Stimulated activated CD8-positive, alpha-beta memory T cell treated with anti-CD3 and anti-CD28 coated beads, Interleukin-4, amount 100 ng/mL, for 1 hour (primary cell): ENCODE measurements at places on chromosomes 3 and 15.

GRCh38 chr3:119098003-119098402 is 48.0 kb upstream of the TEX55 start:
- no peak for DNase-seq

GRCh38 chr3:142910280-142910679 is 21.4 kb upstream of the PCOLCE2 start:
- no peak for DNase-seq

GRCh38 chr3:141878326-141878725 is 1.9 kb downstream of the ATP1B3 start:
- DNase-seq = no peak

GRCh38 chr15:99925661-99926461 is 192.6 kb upstream of the LYSMD4 start:
- peak; percentile 59 for DNase-seq

- no peak for DNase-seq
These were observed 58.0 kb downstream of the MCF2L2 start for GRCh38 chr3:183370391-183370790.

DNA sequence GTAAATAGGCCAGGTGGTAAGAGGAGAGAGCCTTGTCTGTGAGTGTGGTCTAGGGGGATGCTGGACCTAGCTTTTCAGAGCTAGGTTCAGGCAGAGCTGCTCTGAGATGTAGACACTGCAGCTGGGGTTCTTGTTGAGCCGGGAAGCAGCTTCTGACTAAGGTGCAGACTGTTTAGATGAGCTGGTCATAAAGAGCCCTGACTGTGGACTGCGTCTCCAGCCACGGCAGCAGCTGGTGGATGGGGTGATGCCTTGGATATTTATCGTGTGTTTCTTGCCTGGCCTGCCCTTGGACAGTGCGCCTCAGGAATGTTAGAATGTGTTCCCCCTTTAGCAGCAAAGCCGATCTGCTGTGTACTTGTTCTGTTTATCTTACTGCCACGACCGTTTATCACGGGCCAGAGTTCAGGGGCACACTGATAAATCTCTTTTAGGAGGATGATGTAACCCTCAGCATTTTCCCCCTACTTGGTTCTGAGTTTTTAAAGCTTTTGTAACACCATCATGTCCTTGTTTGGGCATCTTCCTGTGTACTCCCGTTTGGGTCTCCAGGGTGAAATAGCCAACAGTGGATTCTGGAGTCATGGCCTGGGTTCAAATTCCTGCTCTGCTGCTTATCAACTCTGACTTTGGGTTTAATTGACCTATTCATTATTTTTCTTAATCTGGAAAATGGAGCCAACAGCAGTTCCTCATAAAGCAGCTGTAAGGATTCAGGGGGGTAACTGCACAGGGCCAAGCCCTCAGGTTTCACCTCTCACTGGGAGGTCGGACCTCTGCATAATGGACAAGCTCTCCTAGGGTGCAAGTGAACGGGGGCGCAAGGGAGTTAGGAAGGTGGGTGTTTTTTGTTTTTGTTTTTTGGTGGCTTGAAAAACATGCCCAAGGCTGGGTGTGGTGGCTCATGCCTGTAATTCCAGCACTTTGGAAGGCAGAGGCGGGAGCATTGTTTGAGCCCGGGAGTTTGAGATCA is 51.4 kb downstream of the FLNB start:
- DNase-seq = no peak

DNA sequence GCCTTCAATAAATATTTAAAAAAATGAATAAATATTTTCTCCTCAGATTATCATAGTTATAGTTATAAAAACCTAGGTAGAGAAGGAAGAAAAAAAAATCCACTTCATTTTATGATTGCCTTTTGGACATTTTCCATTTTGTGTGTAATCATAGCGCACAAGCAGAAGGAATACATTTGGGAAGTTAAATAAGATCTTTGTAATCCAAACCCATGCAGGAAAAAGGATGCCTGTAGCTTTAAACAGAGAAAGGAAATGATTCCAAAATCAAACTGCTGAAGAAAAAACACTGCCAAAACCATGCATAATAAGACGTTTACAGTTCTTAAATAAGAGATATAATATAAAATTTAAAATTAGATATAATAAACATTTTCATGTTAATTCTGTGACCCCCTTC is 7.4 kb upstream of the CCDC54 start:
- DNase-seq = no peak

GRCh38 chr3:147705651-147706051 is 296.5 kb downstream of the ZIC1 start:
- no peak for DNase-seq

GRCh38 chr3:127065561-127066290 is 82.8 kb downstream of the PLXNA1 start:
- DNase-seq = no peak

GRCh38 chr3:10292505-10293419 is at the start of gene GHRL:
Gene GHRL, minus strand, starts transcription at chr3:10292947. Its CDS starts 2,767 bp downstream, at chr3:10290180.
- no peak for DNase-seq

DNA sequence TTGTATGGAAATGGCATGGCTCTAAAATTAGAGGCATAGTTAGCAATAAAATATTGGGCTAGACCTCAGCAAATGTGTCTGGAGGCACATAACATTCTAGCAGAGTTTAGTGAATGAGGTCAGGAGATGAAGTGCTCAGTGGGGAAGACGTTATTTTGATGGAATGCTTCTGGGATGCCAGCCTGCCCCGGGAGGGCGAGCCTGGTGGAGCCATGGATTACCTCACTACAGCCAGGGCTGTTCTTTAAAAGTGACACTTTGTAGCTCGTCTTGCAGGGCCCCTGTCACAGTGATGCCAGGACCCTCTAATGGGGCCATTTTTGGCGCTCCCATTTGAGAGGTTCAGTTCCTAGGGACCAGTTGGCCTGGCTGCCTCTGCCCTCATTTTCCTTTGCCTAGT is 48.5 kb downstream of the PXYLP1 start:
- no peak for DNase-seq

GRCh38 chr15:70559265-70560239 is 203.8 kb downstream of the UACA start:
- DNase-seq = peak; percentile 21

- DNase-seq = no peak
These were observed 2.5 kb downstream of the SHF start for GRCh38 chr15:45185069-45185779.

DNA sequence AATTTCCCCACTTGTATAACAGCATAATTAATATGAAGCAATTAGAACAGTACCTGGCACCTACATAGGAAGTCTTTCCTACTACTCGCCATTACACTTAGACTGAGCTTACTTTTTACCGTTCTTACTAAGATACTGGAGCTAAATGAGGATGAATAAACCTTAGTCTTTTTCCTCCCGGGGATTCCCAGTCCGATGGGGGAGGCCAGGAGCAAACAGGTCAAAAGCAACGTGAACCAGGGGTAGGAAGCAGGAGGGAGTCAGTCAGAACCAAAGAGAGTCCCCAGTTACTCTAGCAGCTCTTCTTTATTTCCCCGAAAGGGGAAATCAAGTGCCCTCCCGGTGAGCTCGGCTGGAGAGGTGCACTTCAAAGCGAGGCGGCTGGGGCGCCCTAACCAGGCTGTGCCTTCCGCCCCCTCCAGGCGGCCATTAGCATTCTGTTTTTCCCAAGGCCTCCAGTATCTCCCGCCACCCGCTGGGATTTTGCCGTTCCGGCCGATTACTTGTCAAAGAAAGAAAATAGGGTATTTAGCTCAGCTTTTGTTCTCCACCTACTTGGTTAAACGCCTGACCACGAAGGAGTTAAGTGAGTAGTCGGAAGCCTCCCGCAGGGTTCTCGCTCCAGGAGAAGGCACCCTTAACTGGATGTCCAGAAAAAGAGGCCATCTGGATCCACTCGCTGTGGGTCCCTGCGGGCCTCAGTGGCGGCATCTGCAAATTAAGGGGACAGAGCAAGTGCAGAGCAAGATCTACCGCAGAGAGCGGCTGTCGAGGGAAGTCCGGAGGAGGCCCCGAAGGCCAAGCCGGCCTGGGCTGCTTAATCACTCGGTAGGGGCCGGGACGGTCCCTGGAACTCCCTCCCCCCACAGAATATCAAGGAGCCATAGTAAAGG is 6.3 kb upstream of the EOMES start:
- no peak for DNase-seq

DNA sequence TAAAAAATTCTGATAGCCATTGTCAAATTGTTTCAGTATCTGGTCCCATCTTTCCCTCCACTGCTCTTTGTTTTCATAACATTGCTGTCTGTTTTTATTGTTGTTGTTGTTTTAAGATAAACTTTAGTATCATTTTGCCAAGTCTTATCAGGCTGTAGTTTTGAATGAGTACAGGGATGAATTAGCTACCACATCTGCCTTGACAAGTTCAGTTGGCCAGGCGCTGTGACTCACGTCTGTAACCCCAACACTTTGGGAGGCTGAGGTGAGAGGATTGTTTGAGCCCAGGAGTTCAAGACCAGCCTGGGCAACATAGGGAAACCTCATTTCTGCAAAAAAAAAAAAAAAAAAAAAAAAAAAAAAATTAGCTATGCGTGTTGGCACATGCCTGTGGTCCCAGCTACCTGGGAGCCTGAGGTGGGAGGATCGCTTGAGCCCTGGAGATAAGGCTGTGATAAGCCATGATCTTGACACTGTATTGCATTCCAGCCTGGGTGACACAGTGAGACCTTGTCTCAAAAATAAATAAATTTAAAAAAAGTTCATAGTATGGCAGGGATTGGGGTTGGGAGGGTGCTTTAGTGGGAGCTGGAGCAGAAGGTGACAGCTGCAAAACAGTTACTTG is 8.3 kb upstream of the ANKDD1A start:
- no peak for DNase-seq

DNA sequence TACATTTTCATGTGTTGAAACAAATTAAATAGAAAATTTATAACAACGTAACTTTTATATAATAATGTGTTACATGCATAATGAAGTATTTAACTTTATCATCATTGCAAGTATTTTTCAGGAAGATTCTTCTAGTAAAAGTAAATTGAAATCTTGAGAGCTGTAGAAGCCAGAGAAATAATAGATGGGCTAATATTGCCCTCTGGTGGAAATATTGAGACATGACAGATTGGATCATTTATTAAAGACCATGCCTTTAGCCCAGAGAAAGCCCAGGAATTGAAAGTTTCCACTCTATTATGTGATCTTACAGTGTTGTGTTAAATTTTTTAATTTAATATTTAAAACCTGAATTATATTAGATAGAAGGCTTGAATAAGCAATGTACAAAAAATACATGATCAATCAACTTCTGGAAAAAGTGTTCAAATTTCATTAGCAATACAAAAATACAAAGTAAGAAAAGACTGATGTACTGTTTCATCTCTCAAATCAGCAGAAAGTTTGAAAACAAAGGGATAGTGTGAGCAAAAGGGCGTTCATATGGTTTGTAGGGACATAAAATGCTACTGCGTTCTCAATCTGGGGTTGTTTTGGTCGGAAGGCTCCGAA is 52.7 kb upstream of the SPTSSB start:
- DNase-seq = no peak

- no peak for DNase-seq
These were observed 241.8 kb downstream of the ARRDC4 start for GRCh38 chr15:98202256-98202655.

DNA sequence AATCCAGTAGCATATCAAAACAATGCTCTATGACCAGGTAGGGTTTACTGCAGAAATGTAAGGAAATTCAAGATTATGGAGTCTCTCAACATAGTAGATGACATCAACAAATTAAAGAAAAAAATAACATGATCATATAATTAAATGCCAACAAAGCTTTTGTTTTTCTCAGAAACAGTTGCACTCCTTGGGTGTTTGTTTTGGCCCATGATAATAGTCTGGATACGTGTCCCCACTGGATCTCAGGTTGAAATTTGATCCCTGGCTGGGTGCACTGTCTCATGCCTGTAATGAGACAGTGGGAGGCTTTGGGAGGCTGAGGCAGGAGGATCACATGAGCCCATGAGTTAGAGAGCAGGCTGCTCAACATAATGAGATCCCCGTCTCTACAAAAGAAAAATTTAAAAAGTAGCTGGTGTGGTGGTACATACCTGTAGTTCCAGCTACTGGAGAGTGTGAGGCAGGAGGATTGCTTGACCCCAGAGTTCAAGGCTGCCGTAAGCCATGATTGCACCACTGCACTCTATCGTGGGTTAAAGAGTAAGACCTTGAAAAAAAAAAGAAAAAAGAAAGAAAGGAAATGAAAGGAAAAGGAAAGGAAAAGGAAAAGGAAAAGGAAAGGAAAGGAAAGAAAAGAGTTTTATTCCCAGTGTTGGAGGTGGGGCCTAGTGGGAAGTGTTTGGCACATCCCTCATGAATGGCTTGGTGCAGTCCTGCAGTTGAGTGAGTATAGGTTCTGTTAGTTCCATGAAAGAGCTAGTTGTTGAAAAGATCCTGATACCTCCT is 53.3 kb upstream of the FOXB1 start:
- DNase-seq = no peak

DNA sequence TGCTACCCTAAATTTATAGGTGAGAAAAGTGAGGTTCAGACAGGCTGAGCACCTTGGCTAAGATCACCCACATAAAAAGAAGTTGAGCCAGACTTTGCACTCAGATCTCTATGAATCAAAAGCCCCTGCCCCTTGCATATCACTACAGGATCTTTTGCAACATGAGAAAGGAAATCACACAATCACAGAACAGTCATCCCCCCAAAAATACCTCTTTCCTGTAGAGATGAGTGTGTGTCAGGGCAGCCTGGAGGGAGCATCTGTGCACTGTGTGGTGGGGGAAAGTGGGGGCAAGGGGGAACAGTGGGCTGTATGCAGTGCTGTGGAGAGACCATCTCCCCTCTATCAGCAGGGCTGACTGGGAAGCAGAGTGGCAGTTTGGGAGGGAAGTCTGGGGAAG is 46.6 kb downstream of the EPHB3 start:
- DNase-seq = no peak

DNA sequence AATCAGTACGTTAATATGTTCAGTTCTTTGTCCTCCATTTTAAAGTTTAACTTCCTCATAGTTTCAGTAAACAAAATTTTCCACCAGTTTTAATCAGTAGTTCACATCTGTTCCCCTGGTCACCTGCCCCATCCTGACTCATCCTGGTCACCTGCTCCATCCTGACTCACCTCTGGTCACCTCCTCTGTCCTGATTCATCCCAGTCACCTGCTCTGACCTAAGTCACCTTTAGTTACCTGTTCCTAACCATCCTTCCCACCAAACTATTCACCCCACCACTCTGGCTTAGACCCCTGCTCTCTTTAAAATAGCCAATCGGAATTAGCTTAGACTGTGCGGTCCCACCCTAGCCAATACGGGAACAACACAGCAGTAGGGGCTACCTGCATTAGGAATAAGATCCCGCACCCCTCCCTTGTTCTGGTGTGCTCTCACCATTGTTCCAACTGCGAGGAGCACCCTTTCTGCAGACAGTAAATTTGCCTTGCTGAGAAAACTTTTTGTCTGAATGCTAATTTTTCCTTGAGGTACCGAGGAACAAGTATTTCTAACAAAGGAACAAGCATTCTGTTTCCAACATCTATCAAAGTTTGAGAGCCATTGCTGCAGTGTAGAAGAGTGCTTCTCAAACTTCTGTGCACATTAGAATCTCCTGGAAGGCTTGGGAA is 169.3 kb downstream of the ADAMTS17 start:
- DNase-seq = no peak

GRCh38 chr3:147987549-147987948 is 578.4 kb downstream of the ZIC1 start:
- no peak for DNase-seq

GRCh38 chr3:69761896-69762767 is 22.9 kb downstream of the MITF start:
- no peak for DNase-seq

GRCh38 chr15:51759557-51760070 is 8.2 kb downstream of the TMOD2 start:
- DNase-seq = no peak

GRCh38 chr15:67768313-67768977 is 56.9 kb upstream of the SKOR1 start:
- no peak for DNase-seq
